ENCODE measurements at places on chromosomes 6 and 20.

DNA sequence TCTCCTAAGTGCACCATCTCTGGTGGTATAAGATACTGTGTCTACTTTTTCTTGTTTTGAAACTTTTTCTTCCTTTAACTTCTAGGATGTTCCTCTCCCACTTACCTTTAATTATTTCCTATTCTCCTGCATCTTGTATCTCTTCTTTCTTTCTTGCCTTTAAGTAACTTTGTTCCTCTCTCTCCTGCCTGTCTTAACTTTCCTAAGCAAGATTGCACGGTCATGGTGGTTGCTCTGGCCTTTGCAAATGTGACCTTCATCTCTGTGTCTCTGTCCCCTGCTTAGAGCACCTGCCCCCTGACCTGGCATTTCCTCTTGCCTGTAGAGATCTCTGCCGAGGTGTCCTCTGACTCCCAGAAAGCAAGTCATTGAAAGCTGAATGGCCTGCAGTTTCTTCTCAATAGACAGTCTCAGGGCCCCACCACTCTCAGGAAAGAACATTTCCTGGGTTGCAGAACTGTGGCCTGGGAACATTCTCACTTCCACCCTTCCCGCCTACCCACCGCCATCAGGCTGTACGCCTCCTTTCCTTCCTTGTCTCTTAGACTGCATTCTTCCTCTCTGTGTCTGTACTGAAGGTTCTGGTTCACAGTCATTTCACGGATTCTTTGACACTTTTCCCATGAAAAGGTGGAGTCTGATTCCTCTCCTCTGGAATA lies 12.8 kb downstream of the ZDHHC14 start:
- DNase-seq, result no peak

- no peak for DNase-seq
Observed at GRCh38 chr20:62741191-62741691, 32.6 kb downstream of the NTSR1 start.

DNA sequence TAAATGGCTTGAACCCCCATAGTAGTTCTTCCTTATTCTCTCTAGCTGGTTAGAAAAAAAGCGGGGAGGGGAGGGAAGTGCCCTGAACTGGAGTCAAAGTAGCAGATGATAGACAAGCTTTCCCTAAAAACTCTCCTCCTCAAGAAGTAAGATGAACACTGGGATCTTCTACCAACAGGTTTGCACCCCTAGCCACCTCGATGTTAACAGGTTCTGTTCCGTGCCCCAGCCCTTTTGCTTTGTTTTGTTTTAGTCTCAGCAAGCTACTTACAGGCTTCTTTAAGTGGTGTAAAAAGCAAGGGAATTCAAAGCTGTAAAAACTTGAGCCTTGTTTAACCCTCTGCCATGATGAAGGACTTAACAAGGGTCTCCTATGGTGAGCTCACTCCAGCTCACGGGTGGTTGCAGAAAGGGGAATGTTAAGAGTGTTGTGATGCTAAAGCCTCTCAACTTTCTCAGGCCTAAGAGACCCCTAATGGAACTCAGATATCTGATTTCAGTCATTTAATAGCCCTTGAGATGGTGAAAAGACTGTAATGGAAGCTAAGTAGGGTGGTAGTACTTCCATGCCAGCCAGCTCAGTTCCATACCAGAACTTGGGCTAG lies 106.0 kb downstream of the FOXO3 start:
- no peak for DNase-seq

- DNase-seq, result no peak
Observed at GRCh38 chr20:4880051-4880450, 121.3 kb downstream of the SLC23A2 start.

GRCh38 chr6:26215585-26216358 lies 128.5 kb downstream of the HFE start:
- DNase-seq, result no peak

DNA sequence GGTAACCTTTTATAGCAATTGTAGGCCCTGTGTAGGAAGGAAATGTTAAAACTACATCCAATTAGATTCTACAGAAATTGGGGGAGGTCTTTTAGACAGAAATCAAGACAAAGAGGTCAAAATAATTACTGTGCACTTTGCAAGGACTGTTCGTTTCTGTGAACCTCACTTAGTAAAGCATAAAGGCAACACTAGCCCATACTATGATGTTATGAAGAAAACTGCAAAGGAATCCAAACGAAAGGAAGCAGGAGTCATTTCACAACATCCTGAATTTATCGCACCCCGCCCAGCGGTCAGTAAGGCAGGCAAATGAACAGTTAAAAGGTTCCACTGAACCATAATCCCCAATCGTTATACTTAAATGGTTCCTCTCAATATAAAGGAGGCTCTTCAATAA lies 429.5 kb upstream of the ARID1B start:
- no peak for DNase-seq

DNA sequence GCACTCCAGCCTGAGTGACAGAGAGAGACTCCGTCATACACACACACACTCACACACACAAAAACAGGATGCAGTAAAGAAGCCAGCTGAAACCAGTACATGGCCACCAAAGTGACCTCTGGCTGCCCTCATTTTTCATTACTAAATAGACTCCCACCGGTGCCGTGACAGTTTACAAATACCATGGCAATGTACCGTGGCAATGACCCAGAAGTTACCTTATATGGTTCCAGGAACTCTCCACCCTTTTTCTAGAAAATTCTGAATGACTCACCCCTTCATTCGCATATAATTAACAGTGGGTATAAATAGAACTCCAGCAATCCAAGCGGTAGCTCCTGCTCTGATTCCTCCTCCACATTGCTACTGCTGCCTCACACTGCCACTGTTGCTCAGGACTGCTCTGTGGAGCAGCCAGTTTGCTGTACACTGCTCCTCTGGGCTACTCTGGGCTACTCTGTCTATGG lies 57.7 kb downstream of the SNX5 start:
- DNase-seq, result no peak

- no peak for DNase-seq
Observed at GRCh38 chr20:9741996-9742395, 96.9 kb downstream of the PAK5 start.

DNA sequence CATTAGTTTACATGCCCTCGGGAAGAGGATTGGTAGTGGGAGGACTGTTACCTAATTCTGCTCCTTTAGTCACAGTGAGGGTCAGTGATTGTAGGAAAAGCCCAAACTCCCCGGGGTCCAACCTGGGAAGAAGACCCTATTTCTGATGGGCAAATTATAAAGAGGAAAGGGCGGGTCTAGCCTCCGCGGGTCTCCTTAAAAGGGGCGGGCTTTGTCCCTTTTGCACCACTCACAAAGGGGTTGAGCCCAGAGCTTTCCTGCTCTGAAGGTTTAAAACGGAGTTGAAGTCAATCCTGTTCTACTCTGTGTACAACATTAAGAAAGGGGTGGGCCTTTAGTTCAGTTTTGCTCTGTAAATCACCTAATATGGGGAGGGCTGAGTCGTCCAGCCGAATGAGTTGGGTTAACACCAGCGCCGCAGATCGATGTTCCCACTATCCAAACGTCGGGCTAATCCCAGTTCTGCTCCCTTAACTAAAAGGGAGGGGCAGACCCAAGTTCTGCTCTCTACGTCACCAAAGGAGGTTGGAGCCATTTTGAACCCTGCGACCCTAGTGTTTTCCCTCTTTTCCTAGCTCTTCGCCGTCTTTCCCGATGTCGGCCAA lies 920 bp upstream of the RNF5 start:
- DNase-seq, result no peak

DNA sequence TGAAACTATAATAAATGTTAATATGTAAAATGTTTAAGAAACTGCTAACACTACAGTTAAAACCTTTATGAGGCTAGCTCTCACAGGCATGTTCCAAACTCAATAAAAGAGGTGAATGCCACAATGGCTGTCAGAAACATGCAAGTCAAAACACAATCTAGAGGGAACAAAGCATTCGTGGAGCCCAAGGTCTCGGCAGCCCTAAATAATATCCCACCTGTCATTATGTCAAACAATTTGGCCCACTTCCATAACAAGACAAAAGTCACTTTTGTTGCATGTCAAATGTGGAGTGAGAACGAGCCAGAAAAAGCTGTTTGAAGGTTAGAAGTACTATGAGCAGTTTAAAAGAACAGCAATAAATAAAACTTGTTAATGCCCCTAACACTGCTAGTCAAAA lies 181.9 kb downstream of the GMDS start:
- no peak for DNase-seq
